ENCODE measurements at places on chromosomes 13 and 19.

- DNase-seq, result no peak
Measured at GRCh38 chr13:51093574-51093973, 17.5 kb downstream of the C13orf42 start.

DNA sequence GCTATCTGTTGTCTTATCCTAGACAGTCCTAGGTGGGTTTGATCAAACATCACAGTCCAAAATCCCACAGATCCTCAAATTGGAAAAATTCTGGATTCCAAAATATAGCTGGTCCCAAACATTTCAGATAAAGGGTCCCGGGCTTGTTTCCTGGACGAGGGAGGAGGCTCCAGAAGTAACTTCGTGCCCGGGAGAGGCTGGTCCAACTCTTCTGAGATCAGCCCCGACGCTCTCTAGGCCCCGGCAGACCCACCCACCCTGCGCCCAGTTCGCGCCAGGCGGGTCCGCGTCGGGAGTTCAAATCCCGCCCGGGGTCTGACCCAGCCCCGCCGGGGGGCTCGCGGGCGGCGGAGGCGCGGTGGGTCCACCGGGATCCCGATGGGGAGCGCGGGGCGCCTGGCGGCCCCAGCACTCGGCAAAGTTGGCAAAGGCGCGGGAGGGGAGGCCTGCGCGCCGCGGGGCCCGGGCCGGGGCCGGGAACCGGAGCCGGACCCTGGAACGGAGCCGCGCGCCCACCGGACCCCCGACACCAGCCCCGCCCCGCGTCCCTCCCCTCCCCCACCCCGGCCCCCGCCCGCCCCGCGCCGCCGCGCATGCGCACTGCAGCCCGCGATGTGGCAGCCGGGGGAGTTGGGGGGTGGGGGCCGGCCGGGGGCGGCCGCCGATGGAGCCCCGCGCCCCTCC lies 513 bp downstream of the MIER2 start:
- peak; percentile 21 for DNase-seq

DNA sequence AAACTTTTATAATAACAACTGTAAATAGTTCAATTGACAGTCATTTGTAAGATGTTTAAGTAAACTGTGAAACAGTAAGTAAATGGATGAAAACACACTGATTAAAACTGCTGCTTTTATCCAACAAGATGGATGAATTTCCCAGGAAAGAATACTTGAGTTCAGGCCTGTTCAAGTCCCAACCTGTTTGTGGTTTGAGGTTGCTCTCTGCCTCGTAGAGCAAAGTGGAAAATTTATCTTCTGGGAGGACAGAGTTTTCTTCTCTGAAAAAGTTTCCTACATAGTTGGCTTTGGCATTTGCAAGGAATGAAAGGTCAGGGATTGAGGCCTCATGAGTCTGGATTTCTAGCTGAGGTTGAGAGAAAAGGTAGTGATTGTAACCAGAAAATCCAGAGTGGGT lies 15.2 kb upstream of the ZNF543 start:
- peak; percentile 31 for DNase-seq

DNA sequence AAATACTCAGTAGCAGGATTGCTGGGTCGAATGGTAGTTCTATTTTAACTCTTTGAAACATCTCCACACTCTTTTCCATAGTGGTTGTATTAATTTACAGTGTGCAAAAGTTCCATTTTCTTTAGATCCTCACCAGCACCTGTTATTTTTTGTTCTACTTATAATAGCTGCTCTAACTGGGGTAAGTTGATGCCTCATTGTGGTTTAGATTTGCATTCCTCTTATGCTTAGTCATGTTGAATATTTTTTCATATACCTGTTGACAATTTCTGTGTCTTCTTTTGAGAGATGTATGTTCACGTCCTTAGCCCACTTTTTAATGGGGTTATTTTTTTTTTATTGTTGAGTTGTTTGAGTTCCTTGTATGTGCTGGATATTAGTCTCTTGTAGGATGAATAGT lies 144.6 kb downstream of the NBEA start:
- peak; percentile 9 for DNase-seq

- no peak for DNase-seq
Measured at GRCh38 chr19:32063601-32064000, 281.8 kb upstream of the ZNF507 start.

- no peak for DNase-seq
Measured at GRCh38 chr13:75390229-75390628, 91.7 kb downstream of the TBC1D4 start.

DNA sequence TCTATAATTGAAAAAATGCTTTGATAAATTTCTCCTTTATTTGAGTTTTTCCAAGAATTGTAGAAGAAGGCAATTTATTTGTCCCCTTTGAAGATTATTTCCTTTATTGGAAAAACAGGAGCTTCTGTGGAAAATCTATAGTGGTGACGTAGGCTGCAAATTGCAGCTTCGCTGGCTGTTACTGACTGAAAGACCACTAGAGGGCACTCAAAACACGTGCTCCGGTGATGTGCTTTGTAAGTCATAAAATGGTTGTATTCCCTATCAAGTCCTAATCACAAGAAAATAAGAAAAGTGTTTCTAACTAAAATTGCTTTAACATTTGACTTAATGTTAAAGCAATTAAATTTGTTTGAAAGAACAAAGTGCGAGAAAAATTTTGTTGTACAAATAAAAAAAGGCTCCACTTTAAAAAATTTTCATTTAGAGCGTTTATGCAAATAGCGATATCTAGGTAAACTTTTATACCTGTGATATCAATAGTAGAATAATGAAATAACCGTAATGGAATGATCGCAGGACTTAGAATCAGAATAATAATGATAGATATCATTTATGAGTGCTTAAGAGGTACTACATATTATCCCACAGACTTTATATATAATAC lies 638.2 kb upstream of the SPRY2 start:
- peak; percentile 90 for DNase-seq

- DNase-seq, result no peak
Measured at GRCh38 chr19:6570764-6571163, 20.2 kb downstream of the CD70 start.

DNA sequence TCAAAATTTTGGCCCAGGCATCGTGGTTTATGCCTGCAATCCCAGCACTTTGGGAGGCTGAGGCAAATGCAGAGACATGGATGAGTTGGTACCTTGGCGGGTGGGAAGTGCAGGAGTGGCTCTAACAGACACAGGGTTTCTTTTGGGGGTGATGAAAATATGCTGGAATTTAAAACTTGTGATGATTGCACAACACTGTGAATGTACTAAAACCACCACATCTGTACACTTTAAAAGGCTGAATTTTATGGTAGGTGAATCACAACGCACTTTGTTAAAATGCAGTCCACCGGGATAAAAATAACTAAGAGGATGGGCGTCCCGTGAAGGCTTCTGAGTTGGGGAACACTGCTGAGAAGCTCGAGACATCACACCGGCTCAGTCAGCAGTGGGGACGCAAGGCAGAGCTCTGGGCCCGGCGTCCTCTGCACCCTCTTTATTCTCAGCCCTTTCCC lies 47.1 kb downstream of the MLLT1 start:
- DNase-seq, result peak; percentile 90

GRCh38 chr13:26503826-26504594 lies 53.5 kb upstream of the WASF3 start:
- no peak for DNase-seq

DNA sequence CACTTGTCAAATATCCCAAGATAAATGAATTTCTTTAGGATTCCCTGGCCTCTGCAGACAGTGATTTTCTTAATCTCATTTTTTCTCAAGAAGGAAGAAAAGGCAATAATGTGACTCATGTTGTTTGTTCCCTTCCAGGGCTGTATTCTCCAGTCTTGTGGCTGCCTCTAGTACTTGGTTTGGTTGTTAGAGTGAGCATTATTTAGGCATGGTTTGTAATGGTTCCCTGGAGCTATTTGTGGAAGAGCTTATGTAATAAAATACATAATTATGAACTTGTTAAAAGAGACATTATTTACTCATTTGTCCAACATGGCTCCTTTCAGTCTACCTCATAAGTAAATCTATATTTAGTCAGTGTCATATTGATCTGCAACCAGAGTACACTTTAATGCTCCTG lies 270.4 kb downstream of the DCT start:
- DNase-seq, result peak; percentile 55

GRCh38 chr13:95455782-95456181 lies 96.7 kb upstream of the CLDN10 start:
- DNase-seq, result no peak

GRCh38 chr19:44740351-44740824 lies 8.1 kb upstream of the BCL3 start:
- DNase-seq, result no peak

GRCh38 chr13:68176475-68176874 lies 946.3 kb upstream of the PCDH9 start:
- peak; percentile 93 for DNase-seq

- DNase-seq, result no peak
Measured at GRCh38 chr19:15556634-15557181, 48.4 kb downstream of the CYP4F22 start.

- DNase-seq, result peak; percentile 41
Measured at GRCh38 chr19:41352609-41353465, 885 bp downstream of the TGFB1 start.

- no peak for DNase-seq
Measured at GRCh38 chr19:40689339-40690049, 957 bp downstream of the NUMBL start.

DNA sequence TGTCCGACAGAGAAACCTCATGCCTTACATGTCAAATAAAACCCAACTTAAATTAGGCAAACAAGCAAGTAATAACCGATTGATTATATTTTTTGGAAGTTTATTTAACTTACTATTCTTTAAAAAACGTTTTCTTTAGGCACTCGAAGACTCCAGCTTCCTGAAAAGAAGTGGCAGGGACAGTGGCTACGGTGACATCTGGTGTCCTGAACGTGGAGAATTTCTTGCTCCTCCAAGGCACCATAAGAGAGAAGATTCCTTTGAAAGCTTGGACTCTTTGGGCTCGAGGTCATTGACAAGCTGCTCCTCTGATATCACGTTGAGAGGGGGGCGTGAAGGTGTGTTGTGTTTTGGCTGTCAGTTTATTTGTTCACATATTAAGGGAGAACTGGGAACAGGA lies 164.4 kb downstream of the LMO7 start:
- no peak for DNase-seq

DNA sequence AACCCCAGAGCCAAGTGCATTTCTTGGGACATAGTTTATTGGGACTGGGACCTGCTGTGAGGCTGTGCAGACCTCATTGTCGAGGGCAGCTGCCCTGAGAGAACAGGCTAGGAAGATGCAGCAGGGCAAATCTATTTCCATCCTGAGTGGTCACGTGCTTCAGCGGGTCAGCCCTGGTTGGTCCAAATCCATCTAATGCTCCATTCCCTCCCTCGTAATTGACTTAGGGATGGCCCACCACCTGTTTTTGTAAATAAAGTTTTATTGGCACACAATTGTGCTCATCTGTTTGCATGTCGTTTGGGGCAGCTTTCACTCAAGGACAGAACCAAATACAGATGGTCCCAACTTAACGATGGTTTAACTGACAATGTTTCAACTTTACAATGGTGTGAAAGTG lies 75.5 kb upstream of the ADGRE5 start:
- DNase-seq, result no peak

DNA sequence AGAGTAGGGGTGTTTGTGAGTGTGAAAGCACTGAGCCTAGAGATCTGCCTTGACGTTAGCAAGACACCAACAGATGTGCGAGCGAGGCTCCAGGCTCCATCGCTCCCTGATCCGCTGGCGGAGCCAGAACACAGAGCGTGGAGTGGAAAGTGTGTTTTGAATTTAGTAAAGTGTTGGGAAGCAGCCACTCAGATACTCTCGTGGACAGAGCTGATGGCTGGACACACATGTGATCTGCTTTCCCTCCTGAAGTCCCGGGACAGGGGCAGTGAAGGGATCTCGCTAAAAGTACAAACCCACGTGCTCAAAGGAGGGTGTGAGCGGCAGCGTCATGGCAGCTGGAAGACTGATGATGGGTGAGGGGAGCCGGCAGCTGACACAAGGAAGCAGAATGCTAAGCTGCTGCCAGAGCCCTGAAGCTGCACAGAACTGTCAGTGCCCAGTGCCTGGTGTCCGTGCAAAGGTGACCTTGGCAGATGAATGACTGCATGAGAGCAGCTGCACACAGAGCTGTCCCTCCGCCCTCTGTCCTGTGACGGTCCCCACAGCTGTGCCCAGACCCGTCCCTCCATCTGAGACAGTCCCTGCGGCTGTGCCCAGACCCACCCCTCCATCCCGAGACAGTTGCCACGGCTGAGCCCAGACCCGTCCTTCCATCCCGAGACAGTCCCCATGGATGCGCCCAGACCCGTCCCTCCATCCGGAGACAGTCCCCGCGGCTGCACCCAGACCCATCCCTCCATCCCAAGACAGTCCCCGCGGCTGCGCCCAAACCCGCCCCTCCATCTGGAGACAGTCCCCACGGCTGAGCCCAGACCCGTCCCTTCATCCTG lies 29.6 kb upstream of the TMEM255B start:
- DNase-seq, result no peak

DNA sequence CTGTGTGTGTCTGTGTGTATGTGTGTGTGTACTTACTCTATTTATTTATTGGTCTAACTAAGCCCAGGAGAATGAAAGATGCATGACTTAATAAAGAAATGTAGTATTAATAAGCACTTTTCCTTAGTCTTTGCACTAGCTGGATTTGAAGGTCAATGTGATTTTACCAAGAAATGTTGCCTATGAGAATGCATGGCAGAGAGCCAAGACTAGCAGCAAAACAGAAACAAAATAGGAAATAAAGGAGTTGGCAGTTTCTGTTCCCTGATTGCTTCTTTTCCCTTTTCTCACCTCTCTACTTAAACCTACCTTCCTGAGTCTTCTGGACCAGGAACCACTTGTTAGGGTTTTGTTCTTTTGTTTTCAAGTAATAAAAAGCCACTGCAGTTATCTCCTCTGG lies 286.1 kb downstream of the KCTD12 start:
- peak; percentile 74 for DNase-seq

DNA sequence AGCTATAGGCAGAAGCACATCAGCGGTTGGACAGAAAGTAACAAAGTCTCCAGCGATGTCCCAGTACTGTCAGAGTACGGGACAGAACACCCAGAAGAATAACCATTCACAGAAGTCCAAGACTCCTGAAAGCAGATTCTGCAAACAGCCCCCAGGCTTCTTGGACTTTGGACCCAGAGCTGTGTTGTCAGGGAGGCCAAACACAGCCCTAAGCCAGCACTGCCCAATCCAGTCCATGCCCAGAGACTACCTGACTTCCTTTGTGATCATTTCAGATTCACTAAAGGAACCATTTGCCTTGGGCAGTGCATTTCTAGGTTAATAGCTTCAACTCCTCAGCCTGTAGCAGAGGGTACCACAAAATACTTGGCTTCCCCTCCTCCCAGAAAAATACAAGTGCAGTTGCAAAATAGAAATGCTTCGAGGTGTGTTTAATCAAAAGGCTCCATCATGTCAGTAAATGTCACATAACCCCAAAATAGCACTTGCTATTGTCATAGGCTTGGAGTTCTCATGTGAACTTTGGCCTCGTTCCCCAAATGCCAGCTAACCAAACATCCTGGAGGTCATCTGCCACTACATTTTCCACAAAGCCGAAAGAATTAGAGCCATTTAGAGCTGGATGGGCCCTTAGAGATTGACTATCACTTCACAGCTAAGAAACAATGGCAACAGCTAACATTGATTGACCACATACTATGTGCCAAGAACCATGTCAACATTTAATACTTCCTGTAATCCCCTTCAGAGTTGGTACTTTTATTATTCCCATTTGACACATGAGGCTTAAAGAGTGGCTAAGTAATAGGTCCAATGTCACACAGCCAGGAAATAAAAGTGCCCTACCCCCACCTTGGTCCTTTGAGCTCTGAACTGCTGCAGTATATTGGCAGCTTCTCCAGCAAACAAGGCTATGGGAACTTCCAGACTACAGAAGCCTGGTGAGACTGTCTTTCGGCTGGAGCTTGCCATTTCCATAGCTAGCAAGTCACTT lies 329.9 kb downstream of the FOXO1 start:
- no peak for DNase-seq

Measured in choroid plexus epithelial cell (primary cell).